ENCODE measurements at places on chromosomes 11 and 22.

DNA sequence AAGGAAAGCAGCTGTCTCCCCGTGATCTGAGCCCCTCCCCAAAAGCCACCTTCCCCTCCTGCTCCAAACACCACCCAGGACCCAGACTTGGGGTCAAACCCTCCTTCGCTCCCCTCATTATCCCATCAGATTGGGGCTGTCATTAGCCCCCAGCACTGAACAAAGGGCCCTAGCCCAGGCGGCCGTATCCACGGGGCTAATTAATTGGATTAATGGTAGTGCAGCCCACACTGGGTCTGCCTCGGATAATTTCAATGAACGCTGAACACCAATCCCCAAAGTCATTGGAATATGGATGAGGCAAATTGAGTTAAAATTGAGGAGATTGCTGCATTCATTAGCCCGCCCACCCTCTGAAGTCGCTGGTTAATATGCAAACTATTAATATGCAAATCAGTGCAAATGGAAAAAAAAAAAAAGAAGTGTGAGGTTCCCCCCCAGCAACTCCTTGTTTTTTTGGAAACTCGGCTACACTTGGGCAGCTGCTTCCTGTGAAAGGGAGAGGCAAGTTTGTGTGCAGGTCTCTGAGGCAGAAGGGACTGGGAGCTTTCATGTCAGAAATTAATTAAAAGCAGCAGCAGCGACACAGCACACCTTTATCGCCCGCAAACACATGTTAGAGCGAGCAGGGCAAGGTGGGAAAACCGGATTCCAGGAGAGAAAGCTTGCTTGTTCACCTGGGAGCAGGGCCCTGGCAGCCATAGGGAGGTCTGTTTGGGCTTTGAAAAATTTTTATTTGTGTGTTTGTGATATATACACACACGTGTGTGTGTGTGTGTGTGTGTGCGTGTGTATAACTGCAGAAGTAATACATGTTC lies 517.8 kb downstream of the MIAT start:
- no peak for DNase-seq

DNA sequence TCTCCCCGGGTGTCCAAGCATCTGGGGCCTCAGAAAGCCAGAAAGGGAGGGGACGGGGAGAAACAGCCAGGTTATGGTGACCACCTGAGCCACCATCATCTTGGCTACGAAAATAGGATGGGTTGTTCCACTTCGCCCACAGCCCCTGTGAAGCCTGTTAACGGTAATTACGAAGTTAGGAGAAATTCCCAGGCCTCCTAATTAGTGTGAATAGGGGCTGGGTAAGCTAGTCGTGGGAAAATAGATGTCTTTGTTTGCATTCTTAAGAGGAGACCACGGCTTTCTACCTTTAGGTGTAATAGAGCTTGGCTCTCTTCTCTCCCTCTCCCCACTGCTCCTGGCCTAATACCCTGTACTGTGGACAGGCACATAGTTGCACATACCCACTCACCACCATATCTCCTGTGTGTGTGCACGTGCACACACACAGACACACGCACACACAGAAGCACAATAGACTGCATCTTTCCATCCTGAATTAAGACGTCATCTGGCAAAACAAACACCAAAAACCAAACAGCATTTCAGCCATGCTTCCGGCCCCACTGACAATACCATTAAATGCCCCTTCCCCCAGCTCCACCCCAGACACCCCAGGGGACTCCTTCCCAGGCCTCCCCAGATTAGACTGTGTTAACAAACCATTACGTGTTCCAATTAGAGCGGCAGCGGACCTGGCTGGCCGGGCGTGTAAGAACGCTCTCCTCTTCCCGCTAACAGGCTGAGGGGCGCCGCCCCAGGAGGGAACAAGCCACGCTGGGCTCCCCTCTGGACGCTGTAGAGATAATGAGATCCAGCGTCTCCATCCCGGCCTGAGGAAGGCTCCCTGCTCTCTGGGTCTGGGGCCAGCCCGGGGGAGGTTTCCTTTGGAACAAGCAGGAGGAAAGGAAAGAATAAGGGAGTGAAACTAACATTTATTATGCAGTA lies 72.8 kb downstream of the TP53I11 start:
- no peak for DNase-seq

DNA sequence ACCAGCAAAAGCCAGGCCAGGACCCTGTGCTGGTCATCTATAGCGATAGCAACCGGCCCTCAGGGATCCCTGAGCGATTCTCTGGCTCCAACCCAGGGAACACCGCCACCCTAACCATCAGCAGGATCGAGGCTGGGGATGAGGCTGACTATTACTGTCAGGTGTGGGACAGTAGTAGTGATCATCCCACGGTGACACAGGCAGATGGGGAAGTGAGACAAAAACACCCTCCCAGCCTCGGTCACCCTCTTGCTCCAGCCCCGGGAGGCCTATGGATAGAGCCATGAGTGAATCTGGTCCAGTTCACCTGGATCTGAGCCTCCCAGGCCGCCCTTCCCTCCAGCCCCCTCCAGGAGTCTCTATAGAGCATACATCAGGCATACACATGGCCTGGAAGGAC lies 115.2 kb upstream of the IGLL5 start:
- DNase-seq, result no peak

DNA sequence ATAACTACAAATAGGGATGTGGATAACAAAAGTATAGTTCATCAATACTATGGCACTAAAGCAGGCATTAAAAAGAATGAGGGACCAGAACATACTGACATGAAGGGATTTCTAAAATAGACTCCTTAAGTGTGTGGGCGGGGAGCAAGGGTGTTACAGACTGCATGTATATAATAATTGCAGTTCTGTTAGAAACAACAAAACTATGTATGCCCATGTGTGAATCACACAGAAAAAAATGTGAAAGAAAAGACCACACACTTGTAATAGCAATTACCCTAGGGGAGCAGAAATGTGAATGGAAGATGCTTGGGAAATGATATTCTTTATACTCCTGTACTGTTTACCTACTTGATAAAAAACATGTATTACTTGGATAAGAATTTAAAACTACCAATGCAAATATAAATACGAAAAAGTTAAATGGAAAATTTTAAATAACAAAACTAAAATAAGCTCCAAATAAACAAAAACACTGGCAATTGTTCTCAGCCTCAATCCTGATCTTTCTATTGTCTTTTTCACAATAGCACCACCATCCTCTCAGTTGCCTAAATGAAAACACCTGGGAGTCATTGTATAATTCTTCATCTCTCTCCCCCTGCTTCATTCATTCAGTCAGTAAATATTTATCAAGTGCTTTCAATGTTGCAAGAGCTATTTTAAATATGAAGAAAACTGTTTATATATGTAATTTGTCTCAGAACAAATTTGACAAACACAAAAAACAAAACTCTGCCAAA lies 129.8 kb downstream of the FCHSD2 start:
- DNase-seq, result no peak

DNA sequence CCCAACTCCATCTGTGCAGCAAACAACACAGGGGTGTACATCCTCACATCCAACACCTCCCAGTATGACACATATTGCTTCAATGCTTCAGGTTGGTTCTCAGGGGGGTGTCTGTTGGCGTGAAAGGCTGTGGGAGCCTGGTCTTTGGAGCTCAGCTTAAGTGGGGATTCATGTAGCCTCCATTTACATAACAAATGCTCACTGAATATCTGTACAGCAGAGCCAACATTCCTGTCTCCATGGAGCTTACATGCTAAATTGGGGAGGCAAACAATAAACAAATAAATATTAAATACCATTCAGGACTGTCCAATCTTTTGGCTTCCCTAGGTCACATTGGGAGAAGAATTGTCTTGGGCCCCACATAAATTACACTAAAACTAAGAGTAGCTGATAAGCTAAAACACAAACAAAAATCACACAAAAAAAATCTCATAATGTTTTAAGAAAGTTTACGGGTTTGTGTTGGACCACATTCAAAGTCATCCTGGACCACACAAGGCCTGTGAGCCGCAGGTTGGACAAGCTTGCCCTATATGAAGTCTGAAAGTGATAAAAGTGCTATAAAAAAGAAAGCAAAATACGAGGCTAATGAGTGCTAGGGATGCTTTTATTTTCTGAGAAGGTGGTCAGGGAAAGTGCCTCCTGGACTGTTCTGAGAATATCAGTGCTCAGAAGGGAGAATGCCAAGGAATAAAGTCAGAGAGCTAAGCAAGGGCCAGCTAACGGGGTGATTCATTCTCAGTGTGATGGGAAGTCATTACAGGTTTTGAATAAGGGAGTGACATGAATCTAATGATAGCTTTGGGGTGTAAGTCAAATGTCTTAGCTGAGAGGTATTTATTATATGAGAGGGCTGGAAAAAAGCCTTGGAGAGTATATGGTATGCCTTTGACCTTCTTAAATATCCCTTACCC lies 41.6 kb downstream of the CD44 start:
- DNase-seq, result no peak

DNA sequence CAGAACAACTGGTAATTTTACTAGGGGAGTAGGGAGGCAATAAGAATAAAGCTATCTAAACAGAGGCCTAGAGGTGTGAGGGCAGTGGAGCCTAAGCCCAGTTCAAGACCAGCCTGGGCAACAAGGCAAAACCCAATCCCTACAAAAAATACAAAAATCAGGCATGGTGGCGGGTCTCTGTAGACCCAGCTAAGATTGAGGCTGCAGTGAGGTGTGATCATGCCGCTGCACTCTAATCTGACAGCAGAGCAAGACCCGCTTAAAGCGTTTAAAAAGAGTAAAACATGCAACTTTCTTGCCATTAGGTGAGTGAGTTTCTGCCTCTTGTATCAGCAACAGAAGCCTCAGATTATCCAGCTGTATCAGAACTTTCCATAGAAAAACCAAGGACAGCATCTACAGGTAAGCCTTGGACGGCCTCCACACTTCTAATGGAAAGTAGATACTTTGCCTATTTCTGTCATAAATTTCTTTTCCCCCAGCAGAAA lies 12.1 kb downstream of the TAF1D start:
- DNase-seq, result no peak

GRCh38 chr22:17114173-17114897 lies 6.8 kb downstream of the TMEM121B start:
- DNase-seq, result no peak

DNA sequence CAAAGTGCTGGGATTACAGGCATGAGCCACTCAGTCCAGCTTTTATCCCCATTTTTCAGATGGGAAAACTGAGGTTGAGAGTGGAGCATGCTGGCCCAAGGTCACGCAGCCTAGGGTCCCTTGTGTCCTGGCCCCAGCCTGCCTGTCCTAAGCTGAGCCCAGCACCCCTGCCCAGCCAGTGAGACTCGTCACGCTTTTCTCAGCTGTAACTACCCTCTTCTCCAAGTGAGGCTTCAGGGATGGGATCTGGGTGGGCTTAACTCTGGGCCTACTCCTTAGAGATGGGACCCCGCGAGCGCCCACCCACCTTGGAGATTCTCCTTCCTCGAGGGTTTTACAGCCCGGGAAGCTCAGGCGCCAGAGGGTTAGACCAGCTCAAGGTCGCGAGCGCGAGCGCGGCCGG lies 390 bp upstream of the TMEM151A start:
- no peak for DNase-seq

All from mucosa of descending colon (tissue), 3 donors.